ENCODE measurements at places on chromosomes 12 and 14.

- DNase-seq: no peak
These were observed 184.7 kb upstream of the DCN start for GRCh38 chr12:91367234-91367849.

DNA sequence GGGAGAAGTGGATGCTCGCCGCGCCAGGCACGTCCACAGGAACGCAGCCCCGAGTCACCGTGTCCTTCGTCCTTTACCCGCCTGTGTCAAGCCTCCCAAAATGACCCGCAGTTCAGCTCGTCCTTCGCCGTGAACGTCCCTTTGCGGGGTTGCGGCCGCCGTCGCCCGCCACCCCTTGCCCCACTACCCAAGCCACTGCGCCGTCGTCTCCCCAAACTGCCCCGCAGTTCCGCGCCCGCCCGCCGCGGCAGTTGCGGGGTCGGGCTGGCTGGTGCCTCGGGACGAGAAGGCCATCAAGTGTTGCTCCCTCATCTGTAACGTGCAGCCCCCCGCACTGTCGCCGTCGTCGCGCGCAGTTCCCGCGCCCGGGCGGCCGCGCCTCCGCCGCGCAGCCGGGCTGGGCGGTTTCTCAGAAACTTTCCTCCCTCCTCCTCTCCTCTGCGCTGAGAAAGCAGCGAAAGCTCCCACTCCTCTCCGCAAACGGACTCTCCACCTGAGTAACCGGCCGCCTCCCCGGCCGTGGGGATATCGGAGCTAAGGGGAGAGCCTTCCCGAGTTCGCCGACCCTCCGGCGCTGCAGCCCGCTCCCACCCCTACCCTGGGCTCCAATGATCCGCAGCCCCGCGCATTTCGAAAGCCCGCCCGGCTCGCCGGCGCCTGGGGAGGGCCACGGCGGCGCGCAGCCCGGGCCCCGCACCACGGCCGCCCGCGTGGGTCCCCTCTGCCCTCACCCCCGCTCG, 6.7 kb downstream of the CDKN1B start:
- DNase-seq: no peak

DNA sequence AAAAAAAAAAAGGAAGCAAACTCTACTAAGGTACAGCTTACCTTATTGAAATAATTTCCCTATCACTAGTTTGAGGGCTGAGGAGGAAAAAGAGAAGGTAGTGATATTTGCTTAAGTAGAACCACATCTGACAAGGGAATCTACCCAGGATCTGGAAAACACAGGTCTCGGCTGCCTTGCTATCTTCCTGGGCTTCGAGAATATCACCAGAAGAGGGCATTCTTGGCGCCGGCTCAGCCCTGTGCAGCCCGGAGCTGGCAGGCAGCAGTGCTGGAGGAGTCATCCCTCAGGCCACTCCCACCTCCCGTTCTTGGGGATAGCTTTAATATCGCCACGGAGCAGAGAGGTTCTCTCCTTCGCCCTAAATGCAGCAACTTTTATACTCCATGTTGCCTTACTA, 1181.2 kb downstream of the VRK1 start:
- peak; percentile 59 for DNase-seq

DNA sequence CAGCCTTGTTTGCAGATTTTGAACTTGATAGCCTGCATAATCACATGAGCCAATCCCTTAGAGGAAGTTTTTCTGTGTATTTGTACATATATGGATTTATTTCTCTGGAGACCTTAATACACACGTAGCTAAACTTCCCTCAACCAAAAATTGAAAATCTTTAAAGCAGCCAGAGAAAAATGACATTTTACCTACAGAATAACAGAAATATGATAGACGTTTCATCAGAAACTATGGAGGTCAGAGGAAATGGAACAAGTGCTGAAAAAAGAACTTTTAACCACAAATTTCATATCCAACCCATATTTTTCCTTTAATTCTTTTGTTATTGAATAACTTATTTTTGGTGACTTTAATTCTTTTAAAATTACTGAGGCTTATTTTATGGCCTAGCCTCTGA, 177.7 kb downstream of the CCDC91 start:
- DNase-seq: no peak

GRCh38 chr12:16385782-16386646, 38.6 kb downstream of the MGST1 start:
- no peak for DNase-seq

GRCh38 chr14:64702493-64703394, 1.5 kb upstream of the PLEKHG3 start:
- no peak for DNase-seq

DNA sequence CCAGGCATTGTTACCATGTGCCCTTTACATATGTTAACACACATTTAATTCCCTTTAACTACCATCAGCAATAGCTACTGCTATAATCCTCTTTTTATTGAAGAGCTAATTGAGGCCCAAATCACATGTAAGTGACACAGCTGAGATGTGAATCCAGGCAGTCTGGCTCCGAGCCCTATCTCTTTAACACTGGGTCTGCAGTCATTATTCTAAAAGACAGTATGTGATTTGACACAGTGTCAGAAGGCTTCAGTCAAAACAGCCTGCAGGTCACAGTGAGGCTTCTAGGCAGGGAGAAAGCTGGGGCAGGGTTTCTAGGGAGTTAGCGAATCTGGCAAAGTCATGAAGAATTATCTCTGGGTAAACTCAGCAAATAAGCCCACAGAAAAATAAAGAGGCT, 148.2 kb downstream of the KIF21A start:
- DNase-seq: no peak

DNA sequence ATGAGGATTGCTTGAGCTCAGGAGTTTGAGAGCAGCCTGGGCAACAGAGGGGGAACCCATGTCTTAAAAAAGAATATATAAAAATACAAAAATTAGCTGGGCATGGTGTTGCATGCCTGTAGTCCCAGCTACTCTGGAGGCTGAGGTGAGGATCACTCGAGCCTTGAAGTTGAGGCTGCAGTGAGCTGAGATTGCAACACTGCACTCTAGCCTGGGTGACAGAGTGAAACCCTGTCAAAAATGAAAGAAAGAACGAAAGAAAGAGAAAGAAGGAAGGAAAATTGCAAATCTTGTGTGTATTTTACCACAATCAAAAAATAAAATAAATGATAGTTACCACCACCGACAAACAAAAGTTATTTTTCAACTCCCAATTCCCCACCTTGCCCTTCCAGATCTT, 45.3 kb downstream of the SPRING1 start:
- DNase-seq: no peak

GRCh38 chr12:101038289-101038871, 171.7 kb downstream of the SLC5A8 start:
- no peak for DNase-seq

All from stimulated activated CD8-positive, alpha-beta memory T cell treated with anti-CD3 and anti-CD28 coated beads, Interleukin-7, amount 100 ng/mL, for 1 hour (primary cell).